ENCODE measurements at places on chromosomes 5 and 9.

- no peak for DNase-seq
These were observed 11.5 kb upstream of the CAAP1 start for GRCh38 chr9:26904070-26904469.

GRCh38 chr5:136104306-136104965 is 28.2 kb upstream of the SMAD5 start:
- no peak for DNase-seq

- DNase-seq = no peak
These were observed 158.6 kb upstream of the GNA14 start for GRCh38 chr9:77806741-77807140.

DNA sequence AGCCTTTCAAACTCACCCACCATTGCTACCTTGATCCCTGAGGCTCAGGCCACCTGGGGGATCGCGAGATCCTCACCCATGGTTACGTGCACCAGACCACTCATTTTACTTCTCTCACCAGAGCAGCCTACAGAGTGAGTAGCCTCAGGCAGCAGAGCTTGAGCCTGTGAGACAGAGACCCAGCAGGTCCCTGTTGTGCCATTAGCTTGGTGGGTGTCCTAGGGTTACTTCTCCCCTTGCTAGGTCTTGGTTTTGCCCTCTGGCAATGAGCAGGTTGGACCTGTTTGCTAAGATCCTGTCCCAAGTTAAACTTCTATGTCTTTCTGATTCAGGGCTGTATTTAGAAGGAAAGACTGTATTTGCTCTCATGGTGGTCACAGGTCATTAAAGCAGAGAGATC is 21.8 kb downstream of the WHRN start:
- no peak for DNase-seq

DNA sequence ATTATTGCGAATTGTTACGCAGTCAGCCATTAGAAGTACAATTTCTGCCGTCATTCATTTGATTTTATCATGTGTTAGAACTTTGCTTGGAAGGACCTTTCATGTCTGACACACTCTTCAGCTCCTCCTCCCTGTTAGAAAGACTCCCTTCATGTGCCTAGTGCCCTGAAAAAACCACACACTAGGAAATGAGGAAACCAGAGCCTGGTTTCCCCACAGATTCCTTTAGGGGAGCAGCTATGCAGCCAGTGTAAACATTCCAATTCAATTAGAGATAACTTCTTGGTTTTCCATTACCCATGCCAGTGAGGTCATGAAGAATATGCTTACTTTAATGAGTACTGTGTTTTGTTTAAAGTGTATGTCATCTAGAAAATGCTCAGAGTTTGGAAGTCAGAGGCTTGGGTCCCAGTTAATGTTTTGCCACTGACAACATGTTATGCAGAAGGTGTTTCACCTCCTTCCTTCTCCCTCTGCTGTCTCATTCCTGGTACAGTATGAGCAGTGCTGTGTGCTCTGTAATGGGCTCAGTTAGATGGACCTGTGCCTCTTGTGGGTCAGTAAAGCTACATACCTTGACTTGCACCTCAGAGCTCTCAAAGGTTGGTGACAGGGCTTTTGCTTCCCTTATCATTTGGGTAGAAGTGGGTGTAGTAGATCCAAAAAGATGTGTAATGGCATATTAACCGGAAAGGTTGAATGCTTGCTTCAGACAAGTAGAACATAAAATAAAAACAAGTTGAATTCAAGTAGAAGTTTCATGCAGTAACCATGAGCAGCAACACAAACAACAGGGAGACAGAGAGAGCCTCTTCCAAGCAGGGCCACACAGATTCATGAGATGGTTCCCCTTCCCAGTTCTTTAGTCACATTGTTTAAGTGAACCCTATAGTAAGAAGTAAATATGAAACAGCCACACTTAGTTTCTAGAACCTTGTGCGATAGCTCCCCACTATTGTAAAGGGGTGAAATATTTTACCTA is 52.6 kb upstream of the TNFAIP8 start:
- no peak for DNase-seq

All from stimulated activated effector memory CD8-positive, alpha-beta T cell treated with anti-CD3 and anti-CD28 coated beads, Interleukin-12 subunit alpha, Interleukin-12 subunit beta, amount 100 ng/mL, for 72 hours (primary cell).